Psoas muscle (tissue), 8 donors: ENCODE measurements at places on chromosomes 1 and 21. TPM values are rescaled to one million over a fixed set of nuclear protein-coding genes. Genes with fewer than 3 reads are reported as not detected.

GRCh38 chr1:73813716-73814115 is 384.3 kb downstream of the LRRIQ3 start:
- no peak for DNase-seq

DNA sequence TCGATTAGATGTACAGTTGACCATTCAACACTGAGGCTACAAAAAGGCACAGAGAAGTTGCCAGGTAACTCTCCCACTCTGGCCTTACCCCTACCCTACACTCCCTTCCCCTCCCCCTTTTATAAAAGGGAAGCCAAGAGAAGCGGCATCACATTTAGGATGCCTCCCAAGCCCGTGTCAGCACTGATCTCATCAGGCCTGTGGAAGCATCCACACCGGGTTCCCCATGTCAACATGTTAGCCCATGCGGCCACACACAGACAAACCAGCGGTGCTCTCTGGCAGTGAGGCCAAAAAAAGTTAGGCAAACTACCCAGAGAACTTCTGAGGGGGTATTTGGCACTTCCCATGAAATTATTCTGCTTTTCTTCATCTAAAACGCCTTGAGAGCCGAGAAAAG is 29.9 kb downstream of the BCAR3 start:
- DNase-seq = no peak

- DNase-seq = peak; percentile 84
Measured at GRCh38 chr1:1122078-1122811, 6.4 kb upstream of the C1orf159 start.

The TINAGL1 gene
- polyA plus RNA-seq = 46.7 TPM

DNA sequence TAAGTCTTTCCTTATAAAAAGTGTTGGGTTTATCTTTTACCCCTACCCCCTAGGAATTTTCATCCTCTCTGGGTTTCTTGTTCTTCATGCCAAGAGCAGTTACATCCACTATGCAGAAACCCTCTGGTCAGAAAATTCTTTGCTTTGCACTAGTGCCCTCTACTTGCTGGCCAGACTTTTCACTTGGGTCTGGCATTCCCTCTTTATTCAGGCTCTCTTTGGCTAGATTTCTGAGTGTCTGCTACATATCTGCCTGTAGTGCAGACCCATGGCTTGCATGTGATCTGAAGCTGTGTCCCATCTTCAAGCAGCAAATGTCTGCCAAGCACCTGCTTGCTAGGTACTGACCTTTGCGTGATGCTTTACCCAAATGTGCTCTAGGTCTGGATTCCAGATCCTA is 237.0 kb downstream of the GPATCH2 start:
- no peak for DNase-seq
